ENCODE measurements at places on chromosomes 2 and 18. TPM values are rescaled to one million over a fixed set of nuclear protein-coding genes. Genes with fewer than 3 reads are reported as not detected.

Gene ZEB2
- total RNA-seq, result 82.8 TPM

Gene POTEJ
- total RNA-seq, result 0.46 TPM

Gene LYPD6
- 20.5 TPM for total RNA-seq

Gene RAB6C
- 2.5 TPM for total RNA-seq

Gene IL1A
- 0.92 TPM for total RNA-seq
